Activated CD8-positive, alpha-beta memory T cell treated with anti-CD3 and anti-CD28 coated beads for 24 hours (primary cell): ENCODE measurements at places on chromosomes 1 and 21.

DNA sequence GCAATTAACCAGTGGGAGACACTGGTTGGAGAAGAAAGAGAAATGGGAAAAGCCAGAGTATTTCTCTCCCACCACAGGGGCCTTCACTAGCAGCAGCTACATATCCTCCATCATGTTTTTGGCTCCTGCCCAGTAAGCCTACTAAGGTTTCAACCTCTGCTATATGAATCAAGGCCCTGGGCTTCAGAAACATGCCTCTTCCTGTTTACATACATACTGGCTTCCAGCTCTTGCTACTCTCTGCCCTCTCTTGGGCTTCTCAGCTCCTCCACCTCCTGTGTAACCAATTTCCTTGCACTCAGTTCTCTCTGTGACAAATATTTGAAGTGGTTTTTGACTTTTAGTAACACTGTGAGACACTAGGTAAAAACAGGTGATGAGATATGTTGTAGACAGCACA is 80.8 kb downstream of the LRRC7 start:
- no peak for DNase-seq

DNA sequence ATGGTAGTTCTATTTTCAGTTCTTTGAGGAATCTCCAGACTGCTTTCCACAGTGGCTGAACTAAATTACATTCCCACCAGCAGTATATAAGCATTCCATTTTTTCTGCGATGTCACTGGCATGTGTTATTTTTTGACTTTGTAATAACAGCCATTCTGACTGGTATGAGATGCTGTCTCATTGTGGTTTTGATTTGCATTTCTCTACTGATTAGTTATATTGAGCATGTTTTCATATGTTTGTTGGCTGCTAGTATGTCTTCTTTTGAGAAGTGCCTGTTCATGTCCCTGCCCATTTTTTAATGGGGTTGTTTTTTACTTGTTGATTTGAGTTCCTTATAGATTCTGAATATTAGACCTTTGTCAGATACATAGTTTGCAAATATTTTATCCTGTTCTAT is 87.9 kb downstream of the RPS6KC1 start:
- no peak for DNase-seq

- DNase-seq, result no peak
Measured at GRCh38 chr1:247370786-247371732, 39.4 kb upstream of the ZNF496 start.

- DNase-seq, result no peak
Measured at GRCh38 chr1:41417335-41417682, 56.1 kb downstream of the FOXO6 start.

DNA sequence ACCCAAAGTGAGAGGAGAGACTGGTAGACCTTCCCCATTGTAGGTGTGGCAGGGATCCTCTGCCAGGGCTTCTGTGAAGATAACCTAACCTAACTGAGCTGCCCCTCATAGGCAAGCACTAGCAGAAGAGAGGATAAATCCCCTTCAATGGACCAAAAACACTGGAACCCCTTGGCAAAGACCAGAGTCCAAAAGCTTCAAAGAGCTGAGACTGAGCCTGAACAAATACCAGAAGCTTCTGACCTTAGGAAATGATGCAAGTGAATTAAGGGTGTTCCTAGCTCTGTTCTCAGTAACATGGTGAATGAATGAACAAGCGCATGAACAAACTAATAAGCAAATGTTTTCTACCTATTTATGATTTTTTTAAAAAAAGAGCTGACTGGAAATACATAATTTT is 123.2 kb downstream of the RRAGC start:
- DNase-seq, result no peak
